Right kidney (tissue), 9 donors: ENCODE measurements at places on chromosomes 12 and 14.

DNA sequence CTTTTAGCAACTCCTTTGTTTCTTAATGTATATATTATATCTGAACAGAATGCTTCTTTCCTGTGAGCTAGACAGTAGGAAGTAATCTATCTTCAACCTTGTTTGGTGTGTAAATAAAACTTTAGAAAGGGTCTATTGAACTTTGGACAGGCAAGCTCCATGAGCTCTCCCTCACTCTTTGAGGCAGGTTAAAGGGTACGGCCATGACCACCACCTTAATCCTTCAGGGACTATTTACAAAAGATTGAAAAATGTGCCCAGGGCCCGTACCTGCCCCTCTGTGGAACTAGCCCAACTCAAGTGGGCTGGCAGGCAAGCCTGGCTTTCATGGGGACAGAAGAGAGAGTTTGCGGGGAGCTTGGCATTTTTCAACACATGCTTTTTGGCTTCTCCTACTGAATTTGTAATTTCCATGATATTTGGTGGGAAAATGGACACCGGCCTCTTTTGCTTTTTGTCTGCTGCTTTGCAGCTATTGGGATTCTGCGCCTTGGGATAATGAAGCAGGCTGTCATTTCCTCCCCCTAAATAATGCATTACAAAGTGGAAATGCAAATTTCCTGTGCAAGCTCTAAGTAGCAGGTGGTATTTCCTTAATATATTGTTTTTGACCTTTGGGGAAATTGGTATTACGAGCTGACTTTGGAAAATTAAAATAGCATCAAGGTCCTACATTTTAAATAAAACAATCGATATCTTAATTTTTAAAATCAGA is 106.0 kb downstream of the HMGA2 start:
- peak; percentile 49 for DNase-seq

DNA sequence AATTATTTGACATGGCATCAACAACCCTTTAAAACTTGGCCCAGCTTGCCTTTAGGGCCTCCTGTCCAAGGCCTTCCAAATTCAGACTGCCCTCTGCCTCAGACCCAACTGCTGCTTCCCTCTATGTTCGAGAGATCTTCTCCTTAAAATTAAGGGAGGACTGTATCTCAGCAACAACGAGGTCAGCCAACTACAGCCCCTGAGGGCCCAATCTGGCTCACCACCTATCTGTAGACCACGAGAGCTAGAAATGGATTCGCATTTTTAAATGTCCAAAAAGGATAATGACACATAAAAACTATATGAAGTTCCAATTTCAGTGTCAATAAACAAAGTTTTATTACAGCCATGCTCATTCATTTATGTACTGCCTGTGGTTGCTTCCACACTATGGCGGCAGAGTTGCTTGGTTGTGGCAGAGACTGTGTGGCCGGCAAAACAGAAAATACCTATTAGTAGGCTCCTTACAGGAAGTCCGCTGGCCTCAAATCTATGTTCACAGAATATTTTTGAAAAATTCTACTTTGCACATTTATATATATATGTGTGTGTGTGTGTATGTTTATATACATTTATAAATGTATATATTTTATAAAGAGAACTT is 1026.9 kb downstream of the BCL11B start:
- no peak for DNase-seq

DNA sequence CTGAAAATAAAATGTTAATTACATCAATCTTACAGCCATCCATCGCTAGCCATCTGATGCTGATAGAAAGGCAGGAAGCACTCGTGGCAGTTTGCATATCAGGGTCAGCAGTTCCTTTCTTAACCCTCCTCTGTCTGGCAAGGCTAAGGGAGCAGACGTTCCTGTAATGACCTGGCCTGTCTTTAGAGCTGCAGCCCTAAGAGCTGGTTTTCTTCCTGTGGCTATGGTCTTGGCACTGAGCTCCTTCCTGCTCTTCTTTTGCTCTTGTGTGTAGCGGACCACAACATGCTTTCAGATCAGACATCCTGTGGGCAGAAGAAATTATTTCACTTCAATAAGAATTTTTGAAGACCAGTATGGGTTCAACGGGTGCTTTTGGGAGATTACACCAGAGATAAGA is 170.4 kb downstream of the DAD1 start:
- DNase-seq: no peak

DNA sequence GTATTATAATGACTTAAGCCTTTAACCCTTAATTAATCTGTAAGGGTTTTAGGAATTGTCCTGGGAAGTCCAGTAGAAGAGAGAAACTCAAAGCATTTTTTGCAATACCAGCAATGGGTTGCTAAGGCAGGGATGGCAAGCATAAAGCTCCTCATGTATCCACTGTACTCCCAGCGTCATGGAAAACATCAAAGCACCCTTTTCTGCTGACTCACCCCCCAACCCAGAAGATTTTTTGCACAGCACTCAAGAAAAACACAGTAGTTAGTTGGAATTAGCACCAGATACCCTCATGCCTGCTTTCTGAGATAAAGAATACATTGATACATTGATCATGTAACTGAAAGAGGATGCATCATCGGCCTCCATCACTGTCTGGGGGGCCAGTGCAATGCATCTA is 199.1 kb upstream of the CNOT2 start:
- no peak for DNase-seq

DNA sequence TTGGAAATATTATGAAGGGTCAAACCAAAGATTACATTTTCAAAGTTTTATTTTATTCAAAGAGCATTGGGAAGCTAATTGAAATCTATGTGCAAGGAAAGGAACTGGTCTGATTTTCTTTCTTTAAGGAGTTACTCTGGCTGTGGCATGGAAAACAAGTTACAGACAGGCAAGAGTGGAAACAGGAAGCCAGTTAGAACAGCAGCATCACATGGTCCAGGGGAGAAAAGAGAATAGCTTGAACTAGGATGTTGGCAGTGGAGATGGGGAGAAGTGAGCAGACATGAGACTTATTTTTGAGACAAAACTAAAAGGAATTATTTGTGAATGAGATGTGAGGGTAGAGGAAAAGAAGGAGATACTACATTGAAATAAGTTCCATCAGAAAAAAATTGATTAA is 3.4 kb downstream of the OR11G2 start:
- DNase-seq: no peak

DNA sequence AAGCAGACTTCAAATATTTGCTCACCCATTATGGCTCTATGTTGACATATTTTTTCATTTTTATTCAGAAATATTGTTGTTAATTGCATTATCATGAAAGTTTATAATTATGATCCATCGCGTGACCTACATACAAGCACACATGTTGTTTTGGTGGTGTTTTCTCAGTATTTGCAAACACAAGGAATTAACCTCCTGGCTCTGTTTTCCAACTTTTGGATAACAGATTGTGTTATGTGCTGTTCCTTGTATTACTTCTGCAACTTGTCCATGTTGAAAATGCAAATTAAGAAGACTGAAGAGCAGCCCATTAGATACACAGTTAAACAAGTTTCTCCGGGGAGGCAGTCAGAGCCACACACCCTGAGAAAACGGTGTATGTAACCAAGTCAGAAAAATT is 201.2 kb downstream of the SEC23A start:
- DNase-seq: no peak

DNA sequence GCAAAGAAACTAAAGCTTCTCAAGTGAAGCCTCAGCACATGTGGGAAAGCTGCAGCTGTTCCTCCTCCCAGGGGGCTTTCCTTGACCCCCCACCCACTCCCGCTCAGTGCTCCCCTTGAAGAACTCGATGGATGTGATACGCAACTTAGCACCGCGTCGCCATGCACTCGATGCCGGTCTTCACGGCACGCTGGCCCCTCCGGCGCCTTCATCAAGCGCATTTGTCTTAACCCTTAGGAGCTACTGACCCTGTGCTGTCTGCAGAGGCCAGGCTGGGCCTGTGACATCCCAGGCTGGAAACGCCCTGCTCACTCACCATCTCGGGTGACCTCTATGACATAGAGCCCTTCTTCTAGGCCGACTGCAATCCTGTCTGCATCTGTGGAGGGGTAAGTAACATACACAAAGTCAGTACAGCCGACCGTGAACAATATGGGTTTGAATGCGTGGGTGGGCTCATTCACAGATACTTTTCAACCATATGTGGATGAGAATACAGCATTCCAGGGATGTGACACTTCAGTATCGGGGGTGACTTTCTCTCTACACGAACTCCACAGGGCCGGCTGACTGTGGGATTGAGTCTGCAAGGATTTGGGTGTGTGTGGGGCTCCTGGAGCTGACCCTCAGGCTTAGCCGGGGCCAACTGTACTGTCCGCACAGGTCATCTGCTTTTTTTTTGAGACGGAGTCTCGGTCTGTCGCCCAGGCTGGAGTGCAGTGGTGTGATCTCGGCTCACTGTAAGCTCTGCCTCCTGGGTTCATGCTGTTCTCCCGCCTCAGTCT is 23.1 kb downstream of the AMN start:
- no peak for DNase-seq

DNA sequence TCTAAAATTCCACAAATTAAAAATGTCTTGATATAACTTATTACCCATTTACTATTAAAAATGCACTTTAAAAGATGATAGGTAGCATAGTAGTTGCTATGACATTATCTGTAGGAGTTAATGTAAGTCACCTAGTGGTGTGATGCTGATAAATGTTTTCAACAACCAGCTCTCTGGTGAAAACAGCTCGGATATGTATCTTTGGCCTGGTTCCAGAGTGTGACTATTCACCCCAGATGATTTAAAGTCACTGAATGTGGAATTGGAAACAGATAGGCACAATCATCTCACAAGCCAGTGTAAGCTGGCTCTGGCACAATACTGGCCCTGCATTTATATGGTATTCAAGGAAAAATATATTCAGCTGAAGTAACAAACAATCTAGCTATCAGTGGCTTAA is 9.2 kb upstream of the CCDC196 start:
- no peak for DNase-seq

DNA sequence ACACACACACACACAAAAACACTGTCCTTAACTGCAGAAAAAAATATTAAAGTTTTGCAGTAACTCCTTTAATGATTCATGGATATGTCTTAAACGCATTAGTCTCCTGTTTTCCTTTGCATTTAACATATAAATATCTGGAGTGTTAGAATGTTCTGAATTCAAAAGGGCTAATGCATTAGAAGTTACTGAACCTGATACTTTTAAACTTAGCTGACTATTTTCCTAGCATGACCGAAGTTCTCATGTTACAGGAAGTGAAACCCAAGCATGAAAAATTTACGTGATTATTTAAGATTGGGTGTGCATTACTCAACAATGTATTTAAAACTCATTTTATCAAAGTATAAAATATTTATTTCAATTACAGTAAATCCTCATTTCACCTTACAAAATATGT is 791.2 kb downstream of the FLRT2 start:
- no peak for DNase-seq

- no peak for DNase-seq
These were observed 211.5 kb downstream of the PHLDA1 start for GRCh38 chr12:75820071-75820470.

DNA sequence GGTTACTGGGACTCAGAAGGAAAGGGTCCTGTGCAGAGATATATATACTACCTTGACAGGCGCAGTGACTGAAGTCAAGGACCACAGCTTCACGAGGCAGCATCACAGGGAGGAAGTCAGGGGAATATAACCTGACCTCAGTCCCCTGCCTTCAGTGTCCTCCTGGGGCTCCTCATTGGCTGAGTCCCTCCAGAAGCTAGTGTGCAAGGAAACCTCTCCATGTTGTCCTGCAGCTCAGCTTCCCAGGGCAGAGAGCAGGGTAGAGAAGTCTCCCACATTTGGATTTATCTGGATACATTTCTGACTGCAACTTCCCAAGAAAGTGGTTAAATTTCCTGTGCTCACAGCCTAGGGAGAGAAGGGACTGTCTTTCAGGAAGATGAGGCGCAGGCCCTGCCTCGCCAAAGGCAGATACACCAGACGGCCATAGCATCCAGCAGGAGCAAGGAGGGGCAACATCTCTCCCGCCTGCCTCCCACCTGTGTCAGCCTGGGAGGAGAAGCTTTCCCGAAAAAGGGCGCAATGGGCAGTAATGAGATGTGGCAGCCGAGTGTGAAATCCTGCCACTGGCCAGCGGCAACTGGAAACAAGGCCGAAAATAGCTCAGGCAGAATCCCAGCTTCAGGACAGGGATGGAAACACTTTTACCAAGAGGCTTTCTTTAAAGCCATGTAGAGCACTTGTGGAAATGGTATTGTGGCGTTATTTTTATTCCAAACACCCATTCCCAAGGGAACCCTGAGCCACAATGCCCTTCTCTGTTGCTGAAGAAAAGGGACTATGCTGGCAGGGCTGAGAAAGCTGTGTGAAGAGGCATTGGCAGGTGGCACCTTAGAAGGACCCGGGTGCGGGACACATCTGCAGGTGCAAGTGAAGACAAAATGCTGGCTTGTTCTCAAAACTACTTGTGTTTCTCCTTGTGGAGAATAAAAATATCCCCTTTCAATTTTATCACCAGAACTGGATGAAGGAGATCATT is 54.9 kb upstream of the HIF1A start:
- peak; percentile 32 for DNase-seq

DNA sequence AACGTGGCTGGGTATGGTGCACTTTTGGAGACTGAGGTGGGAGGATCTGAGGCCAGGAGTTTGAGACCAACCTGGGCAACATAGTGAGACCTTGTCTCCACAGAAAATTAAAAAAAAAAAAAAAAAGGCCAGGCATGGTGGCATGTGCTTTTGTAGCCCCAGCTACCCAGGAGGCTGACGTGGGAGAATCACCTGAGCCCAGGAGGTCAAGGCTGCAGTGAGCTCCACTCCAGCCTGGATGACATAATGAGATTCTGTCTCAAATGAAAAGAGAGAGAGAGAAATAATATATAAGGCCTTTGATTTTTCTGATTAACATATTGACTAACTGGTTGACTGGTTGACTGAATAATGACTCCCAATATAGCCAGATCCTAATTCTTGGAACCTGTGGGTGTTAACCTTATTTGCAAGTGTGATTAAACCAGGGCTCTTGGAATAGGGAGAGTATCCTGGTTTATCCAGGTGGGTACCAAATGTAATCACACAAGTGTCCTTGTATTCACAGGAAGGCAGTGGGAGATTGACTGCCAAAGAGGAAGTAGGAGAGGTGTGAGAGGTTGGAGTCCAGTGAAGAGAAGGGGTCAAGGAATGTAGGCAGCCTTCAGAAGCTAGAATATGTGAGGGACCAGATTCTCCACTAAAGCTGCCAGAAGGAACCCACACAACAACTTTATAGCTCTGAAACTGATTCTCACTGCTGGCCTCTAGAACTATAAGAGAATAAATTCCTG is 12.0 kb downstream of the YY1 start:
- DNase-seq: no peak

GRCh38 chr14:100503251-100503650 is 84.0 kb downstream of the BEGAIN start:
- no peak for DNase-seq

DNA sequence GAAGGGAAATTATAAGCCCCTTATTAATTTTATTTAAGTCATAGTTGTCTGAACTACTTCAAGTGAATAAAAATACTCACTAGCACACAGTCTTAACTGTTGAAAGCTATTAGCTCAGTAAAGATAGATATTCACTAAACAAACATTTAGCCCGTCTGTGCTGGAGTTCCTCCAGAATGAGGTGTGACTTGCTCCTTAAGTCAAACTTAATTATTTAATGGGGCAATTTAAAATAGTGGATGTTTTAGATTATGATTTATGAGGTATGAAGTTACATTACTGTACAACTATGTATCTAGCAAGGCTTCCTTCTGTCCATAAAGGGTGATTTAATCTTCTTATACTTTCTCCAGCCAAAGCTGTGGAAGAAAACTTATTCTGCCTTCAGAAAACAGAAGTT is 414.0 kb upstream of the FLRT2 start:
- no peak for DNase-seq
